ENCODE measurements at places on chromosomes 16 and 17.

DNA sequence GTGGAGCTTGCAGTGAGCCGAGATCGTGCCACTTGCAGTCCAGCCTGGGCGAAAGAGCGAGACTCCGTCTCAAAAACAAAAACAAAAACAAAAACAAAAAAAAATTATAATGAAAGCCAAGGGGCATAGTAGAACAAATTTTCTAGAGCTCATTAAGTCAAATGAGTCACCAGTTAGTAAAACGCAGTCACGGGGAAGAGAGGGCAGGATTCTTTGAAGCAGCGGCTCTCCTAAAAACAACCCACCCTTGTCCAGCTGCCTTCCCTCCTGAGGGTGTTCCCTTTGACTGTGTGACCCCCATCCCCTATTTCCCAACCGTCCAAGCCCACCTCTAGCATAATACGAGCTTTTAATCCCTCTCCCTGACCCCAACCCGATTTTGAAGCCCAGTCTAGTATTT is 44.1 kb upstream of the STH start:
- DNase-seq: no peak

DNA sequence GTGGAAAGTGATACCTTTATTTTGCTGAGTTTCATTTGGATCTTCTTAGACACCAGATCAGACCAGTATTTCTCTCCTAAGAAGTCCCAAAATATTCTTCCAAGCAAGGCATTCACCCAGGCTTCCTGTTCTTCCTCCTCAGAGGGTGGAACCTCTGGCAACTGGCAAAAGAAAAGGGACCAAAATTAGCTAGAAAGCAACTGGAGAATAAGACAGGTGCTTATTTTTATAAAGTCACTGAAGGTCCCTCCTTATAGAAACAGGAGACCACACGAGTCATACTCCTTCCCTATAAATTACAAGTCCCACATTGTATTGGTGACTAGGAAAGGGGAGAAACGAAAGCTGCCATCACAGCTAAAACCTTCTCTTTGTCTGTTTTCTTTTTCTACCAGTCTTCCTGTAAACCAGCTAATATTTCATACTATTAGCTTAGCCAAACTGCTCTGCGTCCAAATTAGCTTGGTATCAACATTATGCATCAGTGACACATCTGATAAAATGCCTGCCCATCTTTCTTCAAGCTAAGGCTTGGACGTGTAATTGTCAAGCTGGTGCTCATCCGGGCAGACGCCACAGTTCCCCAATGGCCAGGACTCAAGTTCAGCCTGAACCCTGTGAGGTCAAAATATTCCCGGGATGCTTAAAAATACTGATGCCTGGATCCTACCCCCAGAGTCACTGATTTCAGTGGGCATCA is 47.5 kb upstream of the ERN1 start:
- DNase-seq: no peak

DNA sequence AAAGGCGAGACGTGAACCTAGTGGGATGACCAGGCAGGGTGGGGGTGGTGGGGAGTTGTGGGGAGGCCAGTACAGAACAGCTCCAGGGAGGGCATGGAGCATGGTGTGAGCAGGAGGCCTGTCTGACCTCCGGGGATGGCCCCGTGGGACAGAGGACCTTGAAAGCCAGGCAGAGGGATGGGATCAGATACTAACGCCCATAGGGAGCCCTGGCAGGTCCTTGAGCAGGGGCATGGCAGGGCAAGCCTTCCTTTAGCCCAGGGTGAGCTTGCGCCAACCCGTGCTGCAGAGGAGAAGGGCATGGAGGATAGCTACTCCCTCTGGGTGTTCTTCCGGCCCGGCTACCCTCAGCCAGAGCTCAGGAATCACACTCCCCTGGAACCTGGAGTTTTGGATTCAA is 35.3 kb downstream of the TMEM235 start:
- DNase-seq: no peak

- no peak for DNase-seq
Measured at GRCh38 chr17:45241328-45242028, 19.8 kb downstream of the FMNL1 start.

- DNase-seq: no peak
Measured at GRCh38 chr17:11642655-11643054, 44.4 kb downstream of the DNAH9 start.

- no peak for DNase-seq
Measured at GRCh38 chr17:7887038-7887481, 1.5 kb upstream of the CHD3 start.

- no peak for DNase-seq
Measured at GRCh38 chr16:69095193-69095592, 10.3 kb upstream of the HAS3 start.

DNA sequence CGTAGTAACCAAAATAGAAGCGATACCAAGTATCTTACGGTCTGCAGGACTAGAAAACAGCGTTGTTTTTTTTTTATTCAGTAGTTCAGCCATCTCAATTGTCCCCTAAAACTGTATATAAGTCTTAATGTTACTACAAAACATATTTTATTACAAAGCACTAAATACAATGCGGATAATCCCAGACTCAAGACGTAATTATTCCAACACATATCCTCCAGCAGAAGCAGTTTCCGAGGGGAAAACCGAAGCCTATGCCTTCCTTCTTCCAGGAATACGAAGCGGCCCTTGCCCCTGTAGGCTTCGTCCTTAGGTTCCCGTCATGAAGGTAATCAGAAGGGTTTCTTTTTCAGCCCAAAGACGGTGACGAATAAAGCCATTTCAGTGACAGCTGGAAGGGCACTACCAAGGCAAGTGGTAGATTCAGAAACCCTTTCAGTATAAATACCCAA is 2.3 kb downstream of the TMEM107 start:
- no peak for DNase-seq

GRCh38 chr17:21034340-21035235 is 8.2 kb downstream of the USP22 start:
- DNase-seq: no peak

DNA sequence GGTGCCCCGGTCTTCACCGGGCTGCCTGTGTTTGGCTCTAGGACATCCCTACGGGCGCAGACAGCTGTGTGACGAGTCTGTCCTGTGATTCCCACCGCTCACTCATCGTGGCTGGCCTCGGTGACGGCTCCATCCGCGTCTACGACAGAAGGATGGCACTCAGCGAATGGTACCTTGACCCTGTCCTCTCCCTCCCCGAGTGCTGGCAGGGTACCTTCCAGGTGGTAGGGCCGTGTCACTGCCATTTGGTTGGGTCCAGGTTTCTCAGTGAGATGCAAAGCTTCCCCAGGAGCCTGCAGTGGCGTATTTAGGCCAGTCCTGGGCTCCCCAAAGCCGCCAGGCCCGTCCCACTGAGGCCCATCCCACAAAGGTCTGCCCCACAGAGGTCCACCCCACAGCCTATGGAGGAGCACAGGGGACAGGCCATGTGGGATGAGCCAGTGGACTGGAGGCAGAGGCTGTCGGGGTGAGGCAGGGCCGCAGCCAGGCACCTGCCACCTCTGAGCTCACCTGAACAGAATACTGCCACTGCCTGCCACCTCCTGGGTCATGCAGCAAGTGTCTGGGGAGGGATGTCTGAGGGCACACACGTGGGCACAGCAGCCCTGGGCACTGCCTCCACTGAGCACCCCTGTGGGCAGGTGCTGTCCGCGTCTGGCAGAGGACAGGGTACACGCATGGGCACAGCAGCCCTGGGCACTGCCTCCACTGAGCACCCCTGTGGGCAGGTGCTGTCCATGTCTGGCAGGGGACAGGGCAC is 31.4 kb upstream of the CHMP6 start:
- DNase-seq: no peak

DNA sequence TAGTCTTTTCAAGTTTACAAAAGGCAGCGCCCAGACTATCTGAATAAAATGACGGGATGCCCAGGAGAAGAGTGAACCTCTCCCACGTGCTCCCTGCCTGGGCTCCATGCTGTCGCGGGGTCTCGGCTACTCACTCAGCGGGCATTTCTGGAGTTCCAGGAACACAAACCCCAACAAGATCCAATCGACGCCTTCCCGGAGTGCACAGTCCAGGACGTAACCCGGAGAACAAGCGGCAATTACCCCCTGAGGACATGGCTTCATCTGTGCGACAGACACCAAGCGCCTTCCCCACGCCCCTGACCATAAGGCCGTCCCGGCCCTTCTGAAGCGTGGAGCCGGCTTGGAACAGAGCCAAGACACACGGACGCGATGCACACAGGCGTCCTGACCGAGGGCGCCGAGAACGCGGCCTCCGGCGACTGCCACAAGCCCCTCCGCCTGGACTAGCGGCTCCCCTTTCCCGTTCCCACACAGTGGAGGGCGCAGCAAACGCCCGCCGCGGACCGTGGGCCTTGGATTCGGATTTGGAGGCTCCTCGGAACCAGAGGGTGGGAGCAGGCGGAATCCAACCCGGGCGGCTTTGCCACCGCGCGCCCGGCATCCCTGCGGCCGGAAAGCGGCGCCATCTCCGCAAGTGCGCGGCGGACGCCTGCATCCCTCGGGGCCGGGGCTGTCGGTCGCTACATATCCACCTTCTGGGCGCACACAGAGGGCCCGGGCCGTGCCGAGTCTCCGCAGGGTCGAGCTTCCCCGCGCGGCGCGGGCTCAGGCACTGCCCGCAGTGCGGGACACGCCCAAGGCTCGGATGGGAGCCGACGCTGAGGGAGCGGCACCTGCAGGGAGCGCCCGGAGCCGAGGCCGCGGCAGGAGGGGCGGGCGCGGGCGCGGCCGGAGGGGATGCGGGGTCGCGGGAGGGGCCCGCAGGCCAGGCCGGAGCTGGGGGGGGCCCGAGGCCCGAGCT is 725 bp downstream of the ABCA3 start:
- DNase-seq: no peak

GRCh38 chr17:4270736-4271135 is 7.0 kb upstream of the ANKFY1 start:
- no peak for DNase-seq

DNA sequence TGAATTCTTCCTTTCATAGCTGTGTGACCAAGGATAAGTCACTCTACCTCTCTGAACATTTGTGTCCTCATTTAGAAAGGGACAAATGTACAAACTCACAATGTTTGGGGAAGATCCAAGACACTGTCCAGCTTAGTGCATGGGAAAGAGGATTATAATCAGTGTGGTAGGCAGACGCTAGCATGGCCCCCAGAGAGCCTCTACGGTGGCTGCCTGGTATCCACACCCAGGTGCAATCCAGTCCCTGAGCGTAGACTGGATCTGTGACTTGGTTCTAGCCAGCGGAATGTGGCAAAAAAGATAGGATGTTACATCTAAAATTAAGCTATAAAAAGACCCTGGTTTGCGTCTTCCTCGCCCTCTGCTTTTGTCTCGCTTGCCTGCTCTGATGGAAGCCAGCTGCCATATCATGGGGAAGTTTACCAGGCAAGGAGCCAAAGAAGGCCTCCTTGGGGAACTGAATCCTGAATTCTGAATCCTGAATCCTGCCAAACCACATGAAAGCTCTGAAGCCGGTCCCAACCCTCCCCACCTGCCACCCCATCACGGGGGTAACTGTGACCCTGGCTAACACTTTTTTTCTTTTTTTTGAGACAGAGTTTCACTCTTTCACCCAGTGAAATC is 51.7 kb downstream of the PLXDC1 start:
- DNase-seq: peak; percentile 94

DNA sequence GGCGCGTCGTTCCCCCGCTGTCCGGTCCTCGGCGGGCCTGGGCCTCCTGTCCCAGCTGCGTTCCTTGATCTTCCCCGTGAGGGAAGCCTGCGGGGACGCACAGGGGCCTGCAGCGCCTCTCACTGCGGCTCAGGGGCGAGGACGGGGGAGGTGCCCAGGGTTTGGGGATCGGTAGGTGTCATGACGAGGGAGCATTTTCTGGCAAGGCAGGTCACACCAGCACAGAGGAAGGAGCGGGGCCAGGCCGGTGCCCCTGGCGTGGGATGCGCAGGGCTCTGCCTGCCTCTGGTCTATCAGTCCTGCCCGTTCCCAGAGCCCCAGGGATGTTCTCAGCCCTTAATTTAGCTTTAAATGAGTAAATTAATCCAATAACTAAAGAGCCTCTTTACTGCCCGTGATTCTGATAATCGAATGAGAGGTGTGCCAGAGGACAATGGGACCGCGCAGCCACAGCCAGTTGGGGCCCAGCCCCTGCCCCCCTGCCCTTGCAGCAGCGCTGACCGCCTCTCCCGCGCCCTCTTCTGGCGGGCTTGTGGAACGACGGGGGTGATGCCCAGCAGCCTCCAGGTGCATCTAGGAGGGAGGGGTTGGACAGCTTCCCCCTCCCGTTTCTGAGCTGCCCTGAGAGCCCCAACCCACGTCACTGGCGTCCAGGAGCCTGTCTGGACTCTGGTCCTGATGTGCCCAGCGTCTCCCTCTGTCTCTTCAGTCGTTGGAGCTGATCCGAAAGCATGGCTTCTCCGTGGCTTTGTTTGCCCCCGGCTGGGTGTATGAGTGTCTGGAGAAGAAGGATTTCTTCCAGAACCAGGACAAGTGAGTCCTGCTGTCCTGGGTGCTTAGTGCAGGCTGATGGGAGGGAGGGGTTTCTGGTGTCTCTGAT is 7.9 kb downstream of the ENGASE start:
- DNase-seq: no peak

DNA sequence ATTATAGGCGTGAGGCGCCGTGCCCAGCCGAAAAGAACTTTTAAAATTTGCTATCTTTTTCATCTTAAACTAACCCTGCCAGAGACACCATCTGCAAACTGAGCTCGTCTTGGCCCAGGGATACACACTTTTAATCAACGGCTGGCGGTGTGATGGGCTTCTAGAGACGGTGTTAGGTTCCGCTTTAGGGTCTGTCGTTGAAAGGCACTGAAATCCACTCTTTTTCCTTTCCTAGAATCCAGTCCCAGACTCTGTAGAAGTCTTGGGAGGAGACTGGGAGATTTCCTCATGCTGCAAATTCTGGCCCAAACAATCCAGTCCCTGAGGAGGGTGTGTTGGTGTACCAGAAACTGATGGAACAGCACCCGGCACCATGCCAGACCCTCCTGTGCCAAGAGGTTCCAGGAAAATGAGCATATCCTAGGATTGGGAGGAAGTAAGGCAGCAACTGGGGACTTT is 52.0 kb upstream of the TEX2 start:
- no peak for DNase-seq

- peak; percentile 69 for DNase-seq
Measured at GRCh38 chr17:76232342-76232741, 8.0 kb downstream of the RNF157 start.

- peak; percentile 26 for DNase-seq
Measured at GRCh38 chr17:17109256-17109655, 67.0 kb downstream of the MPRIP start.

GRCh38 chr17:76063875-76064546 is 8.3 kb downstream of the SRP68 start:
- no peak for DNase-seq

DNA sequence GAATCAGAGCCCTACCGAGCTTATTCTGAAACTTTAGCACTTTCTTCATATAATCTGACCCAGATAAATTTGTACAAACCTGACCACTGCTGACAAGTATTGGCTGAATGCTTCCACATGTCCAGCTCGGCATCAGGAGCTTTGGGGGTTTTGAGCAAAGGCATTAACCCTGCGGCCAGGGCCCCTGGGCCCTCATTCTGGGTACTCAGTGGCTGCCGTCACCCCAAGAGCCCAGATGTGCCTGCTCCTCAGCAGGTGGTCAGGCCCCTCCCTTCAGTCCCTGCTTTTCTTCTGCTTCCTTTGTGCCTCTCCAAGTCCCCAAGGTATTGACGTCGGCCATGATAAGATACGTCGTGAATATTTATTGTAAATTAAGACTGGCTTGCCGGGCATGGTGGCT is 47.3 kb upstream of the CHMP6 start:
- no peak for DNase-seq

Data from NCI-H1694 (cell line).